ENCODE measurements at places on chromosomes 7 and 10. TPM values are rescaled to one million over a fixed set of nuclear protein-coding genes. Genes with fewer than 3 reads are reported as not detected.

The TAC1 gene
- total RNA-seq = 1.1 TPM

The GBX1 gene
- 0.64 TPM for total RNA-seq

The ZNF736 gene
- 36.1 TPM for total RNA-seq

The CPN1 gene
- 2.2 TPM for total RNA-seq

The THSD7A gene
- total RNA-seq = 54.5 TPM

The ITIH5 gene
- 23.5 TPM for total RNA-seq

The NUDT13 gene
- total RNA-seq = 0.70 TPM

The ENO4 gene
- total RNA-seq = 2.7 TPM

The OR6V1 gene
- not detected for total RNA-seq

The LIPM gene
- total RNA-seq = not detected

The UNC5B gene
- total RNA-seq = 44.9 TPM

The GDF10 gene
- 1.6 TPM for total RNA-seq

The LIPF gene
- 0.41 TPM for total RNA-seq

The PRLHR gene
- total RNA-seq = not detected

The TMEM236 gene
- 0.64 TPM for total RNA-seq

The PAX4 gene
- not detected for total RNA-seq

The HPSE2 gene
- 4.0 TPM for total RNA-seq

All from metanephros (tissue), 2 donors.